ENCODE measurements at places on chromosomes 5 and 9.

DNA sequence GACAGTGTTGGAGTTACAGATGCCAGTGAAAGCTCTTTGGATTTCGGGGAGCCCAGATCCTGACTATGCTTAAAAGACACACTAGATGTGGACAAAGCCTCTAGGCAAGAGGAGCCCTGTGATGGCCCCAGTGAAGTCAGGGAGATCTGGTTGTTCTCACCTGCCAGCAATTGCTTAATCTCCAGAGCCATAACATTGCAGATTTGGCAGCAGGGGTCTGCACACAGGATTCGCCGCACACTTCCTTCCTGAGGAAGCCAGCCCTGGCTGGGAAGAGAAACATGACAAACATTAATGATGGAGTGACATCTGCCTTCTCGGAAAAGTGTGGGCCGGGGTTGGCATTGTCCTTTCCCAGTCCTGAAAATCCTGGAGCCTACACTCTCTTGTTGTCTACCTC, 65.2 kb upstream of the PHF24 start:
- DNase-seq, result no peak

GRCh38 chr5:172689801-172690200, 48.7 kb downstream of the NEURL1B start:
- DNase-seq, result no peak

DNA sequence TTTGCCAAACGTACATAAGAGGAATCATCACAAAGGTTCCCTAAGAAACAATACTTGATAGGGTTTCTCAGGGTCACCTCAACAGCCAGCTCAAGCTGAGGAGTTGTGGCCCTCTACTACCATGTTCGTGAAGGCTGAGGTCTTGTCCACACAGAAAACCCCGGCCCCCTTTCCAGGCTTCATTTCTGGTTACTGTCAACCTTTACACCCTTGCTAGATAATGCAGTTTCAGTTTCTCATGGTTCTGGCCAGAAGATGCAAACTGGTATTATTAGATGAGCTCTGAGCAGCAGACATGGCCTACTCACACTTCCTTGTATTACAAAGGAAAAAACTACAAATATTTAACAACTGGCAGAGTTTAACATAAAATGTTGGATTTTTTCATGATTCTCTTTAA, 22.8 kb upstream of the KCNN2 start:
- DNase-seq, result no peak

DNA sequence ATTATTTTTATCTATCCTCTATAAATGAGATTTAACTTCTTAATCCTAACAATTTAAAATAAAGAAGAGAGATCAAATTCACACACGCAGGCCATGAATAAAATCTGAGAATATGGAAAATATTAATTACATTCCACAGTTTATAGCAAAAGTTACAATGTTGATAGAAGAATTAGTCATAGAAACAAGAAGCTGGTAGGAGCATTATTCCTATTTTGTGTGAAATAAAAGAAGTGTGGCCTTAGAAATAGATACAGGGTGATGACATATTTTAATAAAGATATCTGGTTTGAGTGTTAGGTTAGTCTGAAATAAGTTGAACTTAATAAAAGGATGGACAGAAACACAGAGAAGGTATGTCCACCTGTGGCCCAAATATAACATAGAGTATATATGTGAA, 790.4 kb upstream of the NUDT12 start:
- no peak for DNase-seq

GRCh38 chr9:128684065-128684324, 5.0 kb upstream of the SET start:
- DNase-seq, result no peak

DNA sequence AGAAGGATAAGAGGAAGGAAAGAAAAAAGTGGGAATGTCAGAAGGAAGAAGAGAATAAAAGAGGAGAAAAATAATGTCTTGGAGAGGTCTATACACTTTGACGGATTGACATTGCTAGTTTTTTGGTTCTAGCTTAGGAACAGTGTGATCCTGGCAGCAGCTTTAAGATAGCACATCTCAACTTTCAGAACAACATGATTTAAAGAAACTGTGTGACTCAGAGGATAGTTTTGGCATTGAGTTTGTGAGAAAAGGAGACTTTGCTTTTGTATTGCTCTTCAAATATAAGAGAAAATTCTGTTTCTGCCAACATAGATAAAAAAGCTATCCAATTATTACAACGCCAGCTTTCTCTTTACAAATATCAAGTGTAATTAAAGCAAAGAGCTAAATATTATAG, 260.7 kb upstream of the ARRDC3 start:
- no peak for DNase-seq

GRCh38 chr5:169299191-169299662, 1.7 kb downstream of the SLIT3 start:
- DNase-seq, result no peak

DNA sequence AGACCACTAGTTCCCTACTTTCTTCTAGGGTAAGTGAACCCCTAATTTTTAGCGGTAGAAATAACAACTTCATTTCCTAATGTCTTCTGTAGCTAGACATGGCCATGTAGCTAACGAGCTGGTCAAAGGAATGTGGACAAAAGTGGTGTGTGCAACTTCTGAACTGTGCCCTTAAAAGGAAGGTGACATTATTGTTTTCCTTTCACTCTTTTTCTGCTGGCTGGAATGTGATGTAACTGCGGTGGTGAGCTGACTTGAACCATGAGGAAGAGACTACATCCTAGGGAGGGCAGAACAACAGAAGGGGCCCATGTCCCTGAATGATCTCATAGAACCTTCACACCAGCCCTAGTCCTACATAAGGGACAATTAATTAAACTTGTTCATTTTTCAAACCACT, 1.3 kb upstream of the SNX2 start:
- peak; percentile 13 for DNase-seq

- no peak for DNase-seq
Observed at GRCh38 chr5:377326-377981, 55.9 kb downstream of the AHRR start.

DNA sequence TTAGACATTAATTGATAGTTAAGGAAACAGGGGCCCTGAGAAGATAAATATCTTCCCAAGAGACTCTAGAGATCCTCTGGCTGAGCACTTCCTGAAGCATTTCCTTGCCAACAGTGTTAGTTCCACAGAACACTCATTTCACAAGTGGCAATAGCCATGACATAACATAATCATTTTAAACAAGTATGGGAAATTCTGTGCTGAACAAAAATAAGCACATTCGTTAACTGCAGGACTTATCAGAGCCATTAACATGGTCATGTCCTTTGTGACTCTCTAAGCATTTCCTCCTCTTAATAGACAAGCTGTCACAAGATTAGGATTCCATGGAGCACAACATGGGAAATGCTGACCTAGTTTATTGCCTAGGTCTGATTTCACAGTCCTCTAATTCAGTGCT, 184.9 kb downstream of the SNX18 start:
- no peak for DNase-seq

- no peak for DNase-seq
Observed at GRCh38 chr9:108108280-108108851, 618.8 kb upstream of the KLF4 start.

DNA sequence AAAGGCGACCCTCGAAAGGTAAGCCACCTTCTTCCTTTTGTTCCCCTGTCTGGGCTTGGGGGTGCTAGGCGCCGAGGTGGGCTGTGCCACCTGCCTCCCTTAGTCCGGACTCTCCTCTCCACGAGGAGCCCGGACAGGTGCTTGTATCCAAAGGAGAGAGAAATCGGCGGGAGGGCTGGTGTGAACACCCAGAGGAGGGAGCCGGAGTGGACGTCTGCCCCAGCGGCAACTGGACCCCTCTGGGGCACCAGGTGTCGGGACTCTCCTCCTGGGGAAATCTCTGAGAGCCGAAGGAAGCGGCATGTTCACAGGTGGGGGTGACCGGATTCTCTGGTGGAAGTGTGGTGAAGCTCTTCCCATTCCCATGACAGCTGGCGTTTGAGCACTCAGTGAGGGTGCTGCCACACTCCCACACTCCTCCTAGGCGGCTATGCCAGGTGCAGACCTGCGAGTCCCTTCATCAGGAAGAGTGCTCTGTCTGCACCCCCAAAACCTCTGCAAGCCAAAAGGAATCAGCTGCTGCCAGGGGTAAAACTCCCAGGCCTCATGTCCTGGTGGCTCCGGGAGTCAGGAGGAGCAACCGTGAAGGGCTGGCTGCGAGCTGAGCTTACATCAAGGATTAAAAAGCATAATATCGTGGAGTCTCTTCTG, 921 bp downstream of the KCNIP1 start:
- no peak for DNase-seq

GRCh38 chr9:96665789-96666188, 10.7 kb upstream of the PRXL2C start:
- no peak for DNase-seq

- no peak for DNase-seq
Observed at GRCh38 chr9:69571032-69571431, 101.1 kb downstream of the APBA1 start.

DNA sequence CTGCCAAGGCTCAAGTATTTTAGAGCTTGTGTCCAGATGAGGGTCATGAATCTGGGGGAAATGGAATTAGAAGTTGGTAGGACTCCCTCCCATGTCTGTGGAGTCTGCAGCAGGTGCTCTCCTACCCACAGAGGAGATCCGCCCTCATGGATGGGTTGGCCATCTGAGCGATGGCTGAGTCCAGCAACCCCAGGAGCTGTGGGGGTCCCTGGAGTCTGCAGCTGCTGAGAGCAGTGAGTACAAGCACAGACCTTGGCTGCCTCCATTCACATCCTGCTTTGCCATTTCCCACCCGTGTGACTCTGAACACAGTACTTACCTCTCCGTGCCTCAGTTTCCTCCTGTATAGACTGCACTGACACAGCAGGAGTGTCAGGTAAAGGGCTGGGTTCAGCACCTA, 25.8 kb upstream of the SYNPO start:
- DNase-seq, result no peak

DNA sequence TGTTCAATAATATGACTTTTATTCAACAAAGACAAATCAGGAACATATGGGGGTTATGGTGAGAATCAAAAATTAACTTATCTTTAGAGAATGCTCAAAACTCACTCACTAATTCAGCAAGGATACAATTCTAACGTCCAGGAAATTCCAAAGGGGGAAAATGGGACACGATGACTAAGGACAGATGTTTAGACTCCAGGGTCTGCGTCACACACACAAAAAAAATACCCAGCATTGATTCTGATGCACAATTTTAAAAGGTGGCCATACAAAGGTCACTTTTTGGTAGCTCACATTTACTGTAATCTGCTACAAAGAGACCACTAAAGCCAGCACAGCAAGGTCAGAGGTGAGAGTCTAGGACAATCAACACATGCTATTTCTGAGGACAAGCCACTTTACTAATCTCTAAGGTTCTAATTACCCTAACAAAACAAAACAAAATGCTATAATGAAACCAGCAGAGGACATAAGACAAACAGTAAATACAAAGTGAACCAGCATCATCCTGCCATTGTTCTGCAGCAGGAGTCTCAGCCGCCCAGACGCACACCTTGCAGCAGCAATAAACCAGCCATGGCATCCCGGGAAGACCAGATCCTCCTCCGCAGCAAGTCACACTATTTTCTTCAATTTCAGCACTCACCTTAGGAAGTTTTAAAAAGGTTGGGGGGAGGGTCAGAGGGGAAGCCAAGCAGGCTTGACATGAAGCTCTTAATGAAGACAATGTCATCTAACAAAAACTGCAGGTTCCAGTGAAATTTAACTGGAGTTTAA, 57.8 kb downstream of the TTC39B start:
- no peak for DNase-seq

DNA sequence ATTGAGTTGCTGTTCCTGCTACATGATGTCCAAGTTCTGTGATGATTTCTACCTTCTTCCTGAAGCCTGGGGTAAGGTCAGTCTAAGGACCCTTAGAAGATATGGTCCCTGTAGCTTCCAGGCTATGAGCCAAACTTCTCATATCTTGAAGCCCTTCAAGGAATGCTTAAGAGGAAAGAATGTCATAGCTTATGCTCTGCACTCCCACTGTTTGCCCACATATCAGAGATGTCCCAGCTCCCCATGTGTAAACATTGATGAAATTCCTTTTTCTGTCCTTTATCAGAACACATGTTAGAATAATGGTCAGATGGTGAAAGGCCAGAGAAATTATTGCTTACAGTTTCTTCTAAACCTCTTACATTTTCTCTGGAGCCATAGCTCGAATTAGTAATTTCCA, 41.4 kb upstream of the RUSC2 start:
- no peak for DNase-seq

- no peak for DNase-seq
Observed at GRCh38 chr5:58737671-58738070, 154.8 kb downstream of the RAB3C start.

DNA sequence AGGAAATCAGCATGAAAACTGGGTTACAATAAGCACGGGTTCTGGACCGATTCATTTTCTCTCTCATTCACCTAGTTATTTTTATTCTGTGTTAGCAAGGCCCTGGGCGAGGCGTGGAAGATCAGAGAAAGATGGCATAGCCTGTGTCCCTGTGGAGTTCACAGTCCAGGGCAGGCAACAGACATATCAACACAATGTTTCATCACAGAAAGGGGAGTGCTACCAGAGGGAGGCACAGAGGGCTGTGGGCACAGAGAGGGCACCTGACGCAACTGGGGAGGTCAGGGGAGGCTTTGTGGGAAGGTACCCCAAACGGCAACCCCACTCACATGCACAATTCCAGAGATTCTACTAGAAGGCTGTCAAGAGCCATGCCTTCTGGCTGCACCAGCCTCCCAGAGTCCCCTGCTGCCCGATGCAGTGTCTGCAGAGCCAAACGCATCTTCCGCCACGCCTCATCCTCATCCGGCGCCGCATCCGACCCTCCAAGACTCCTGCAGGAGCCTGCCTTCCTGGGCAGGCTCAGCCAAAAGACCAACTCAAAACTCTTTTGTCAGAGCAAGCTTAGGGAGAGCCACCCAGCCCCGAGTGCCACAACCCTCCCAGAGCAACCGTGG, 1.4 kb downstream of the FAM193B start:
- DNase-seq, result no peak

DNA sequence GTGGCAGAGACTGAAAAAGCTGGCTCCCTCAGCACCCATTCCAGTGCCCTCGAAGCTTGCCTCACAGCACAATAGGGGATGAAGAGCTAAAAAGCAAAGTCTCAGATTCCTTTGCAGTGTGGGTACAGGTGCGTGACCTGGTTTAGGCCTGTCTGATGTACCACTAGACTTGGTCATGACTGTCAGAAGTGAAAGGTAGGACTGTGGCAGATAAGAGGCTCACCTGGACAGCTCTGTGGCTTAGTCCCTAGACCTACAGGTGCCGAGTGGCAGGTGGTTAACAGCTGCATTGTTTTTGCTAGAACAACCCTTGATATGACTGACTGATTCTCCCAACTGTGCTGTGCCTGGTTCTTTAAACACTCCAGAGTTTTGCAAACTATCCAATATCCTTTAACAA, 14.7 kb upstream of the SFXN1 start:
- no peak for DNase-seq

- DNase-seq, result no peak
Observed at GRCh38 chr5:10826971-10827370, 65.9 kb upstream of the DAP start.

- DNase-seq, result no peak
Observed at GRCh38 chr9:92183449-92183848, 68.2 kb upstream of the SPTLC1 start.

GRCh38 chr5:118891252-118891651, 97.1 kb downstream of the DTWD2 start:
- no peak for DNase-seq

All from KBM-7 (cell line).